WTC11 (cell line): ENCODE measurements at places on chromosomes 7 and 10.

- H3K27me3 ChIP-seq = no peaks in the 10 kb centered on the region
- DNase-seq = no peak
- H3K27ac ChIP-seq = no peak overlapping the region
- peaks cover 7% of the 10 kb centered on the region for H3K4me1 ChIP-seq
These were observed 14.4 kb upstream of the RBM20 start for GRCh38 chr10:110629680-110630191.

DNA sequence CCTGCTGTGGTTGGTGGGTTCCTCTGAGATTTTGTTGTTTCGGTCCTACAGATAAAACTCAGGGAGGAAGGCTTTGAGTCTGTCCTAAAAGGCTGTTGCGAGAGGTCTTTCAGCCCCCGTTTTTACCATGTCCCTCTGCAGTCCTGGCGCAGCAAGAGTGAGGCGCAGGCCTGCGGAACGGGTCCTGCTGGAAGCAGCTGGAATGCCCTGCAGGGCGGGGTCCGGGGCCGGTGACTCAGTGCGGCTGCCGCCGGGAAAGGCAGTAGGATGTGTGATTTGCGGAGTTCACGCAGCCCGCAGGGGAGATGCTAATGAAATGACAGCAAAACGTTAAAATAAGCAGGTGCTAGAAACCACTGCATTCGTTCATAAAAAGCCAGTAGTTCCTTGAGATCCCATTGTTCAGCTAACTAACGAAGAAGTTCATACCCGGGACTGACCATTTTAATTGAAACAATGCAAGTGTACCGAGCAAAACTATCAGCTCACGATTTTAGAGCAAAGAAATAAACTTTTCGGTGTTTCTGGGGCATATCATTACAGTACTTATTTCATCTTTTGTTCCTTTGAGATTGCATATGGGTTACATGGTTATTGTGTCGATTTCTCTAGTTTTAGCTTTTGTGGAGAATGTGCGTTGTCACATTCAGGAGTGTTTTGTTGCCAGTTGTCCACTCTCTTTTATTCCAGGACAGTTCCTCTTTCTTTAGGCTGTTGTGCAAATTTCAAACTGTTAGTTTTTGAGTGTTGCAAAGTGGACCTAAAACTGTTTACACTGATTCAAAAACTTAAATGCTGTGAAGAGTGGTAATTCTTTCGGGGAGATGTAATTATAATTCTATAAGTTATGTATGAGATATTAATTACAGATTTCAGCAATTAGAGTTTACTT, 783 bp downstream of the ANLN start:
- H3K4me1 ChIP-seq = peaks cover 42% of the 10 kb centered on the region
- peak; percentile 89 for DNase-seq
- peak overlapping the region; percentile 84 for H3K4me3 ChIP-seq
- H3K27me3 ChIP-seq = no peaks in the 10 kb centered on the region

- H3K27ac ChIP-seq = no peak overlapping the region
- H3K27me3 ChIP-seq = no peaks in the 10 kb centered on the region
- DNase-seq = no peak
These were observed 313.0 kb upstream of the AOAH start for GRCh38 chr7:37037286-37037685.

DNA sequence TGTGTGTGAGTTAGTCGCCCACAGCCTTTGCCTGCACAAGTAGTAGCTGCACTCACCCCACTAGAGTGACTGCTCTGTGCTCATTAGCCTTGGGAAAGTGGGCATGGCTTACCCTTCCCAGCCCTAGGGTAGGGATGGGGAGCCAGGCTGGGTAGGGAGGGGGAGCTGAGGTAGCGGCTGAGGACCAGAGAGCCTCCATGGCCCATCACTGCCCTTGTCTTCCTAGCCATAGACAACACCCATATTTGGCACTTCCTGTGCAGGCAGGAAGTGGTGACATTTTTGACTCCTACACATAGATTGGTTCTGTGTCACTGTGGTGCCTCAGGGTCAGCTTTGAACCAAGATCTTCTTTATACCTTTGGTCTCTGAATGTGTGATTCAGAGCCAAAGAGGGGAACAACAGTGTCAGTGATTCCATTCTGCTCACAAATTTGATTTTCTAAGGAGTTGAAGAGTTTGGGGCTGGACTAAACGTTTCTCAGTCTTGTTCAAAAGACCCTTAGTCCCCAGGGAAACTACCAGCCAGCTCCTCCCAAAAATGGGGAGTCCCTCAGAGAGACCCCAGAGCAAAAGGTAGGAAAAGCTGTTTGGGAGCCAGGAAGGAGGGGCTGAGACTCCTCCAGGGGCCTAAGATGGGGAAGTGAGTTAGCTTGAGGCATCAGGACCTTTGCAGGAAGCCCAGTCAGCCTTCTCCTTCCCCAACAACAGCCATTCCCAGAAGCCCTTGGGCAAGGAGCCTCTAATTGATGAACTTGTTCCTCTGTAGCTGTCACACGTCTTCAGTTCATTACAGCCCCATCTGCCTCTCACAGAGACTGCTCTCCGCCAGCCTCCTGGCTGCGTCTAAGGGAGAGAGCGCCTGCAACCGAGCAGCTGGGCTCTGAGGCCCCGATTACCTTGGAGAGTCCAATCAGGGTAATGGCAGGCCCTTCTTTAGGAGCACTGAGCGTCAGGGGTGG, 135.0 kb downstream of the CDH23 start:
- H3K27ac ChIP-seq = no peak overlapping the region
- H3K27me3 ChIP-seq = no peaks in the 10 kb centered on the region
- no peak overlapping the region for H3K4me3 ChIP-seq
- no peaks in the 10 kb centered on the region for H3K36me3 ChIP-seq

- no peak overlapping the region for H3K4me3 ChIP-seq
- no peak overlapping the region for H3K27ac ChIP-seq
- DNase-seq = peak; percentile 65
These were observed 23.9 kb upstream of the SEPHS1 start for GRCh38 chr10:13371897-13372470.
